ENCODE measurements at places on chromosomes 3 and 15.

- no peak for DNase-seq
Measured at GRCh38 chr3:130971208-130971607, 55.4 kb downstream of the ASTE1 start.

DNA sequence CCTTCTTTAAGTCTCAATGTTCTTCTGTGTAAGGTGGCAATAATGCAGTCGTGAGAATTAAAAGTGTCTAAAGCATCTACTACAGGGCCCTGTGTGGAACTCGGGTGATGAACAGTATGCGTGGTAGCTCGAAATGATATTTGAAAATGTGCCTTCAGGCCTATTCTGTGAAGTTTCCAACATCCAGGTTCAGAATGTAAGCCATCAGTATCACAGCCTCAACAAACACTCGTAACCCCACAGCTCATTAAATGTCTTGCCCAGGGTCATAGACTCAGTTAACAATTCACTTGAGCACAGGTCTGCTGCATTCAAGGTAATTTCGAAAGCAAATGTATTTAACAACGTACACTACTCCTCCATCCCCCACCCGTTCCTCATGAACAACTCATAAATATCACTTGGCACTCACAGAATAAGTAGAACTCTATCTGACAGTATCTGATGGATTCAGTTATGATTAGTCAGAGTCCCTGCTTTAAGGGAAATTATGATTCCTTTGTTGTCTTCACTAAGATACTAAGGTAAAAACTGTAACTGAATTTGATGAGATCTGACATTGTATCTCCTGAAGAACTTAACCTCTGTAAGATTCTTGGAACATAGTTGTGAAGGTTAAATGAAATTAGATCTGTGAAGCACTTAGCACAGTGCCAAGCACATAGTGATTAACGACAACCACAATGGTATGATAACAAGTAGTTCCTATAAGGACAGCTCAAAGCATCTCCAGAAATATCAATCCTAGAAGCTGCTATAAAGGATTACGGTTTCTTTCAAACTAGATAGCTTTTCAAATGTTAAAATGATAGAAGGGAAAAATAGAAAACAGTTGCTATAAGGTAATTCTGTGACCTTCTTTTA, 642.3 kb downstream of the TBL1XR1 start:
- DNase-seq = no peak

- DNase-seq = no peak
Measured at GRCh38 chr3:126355777-126356372, 1.3 kb downstream of the KLF15 start.

GRCh38 chr3:32743934-32744333, 58.9 kb downstream of the CNOT10 start:
- DNase-seq = no peak

- no peak for DNase-seq
Measured at GRCh38 chr3:19226479-19226878, 78.2 kb downstream of the KCNH8 start.

DNA sequence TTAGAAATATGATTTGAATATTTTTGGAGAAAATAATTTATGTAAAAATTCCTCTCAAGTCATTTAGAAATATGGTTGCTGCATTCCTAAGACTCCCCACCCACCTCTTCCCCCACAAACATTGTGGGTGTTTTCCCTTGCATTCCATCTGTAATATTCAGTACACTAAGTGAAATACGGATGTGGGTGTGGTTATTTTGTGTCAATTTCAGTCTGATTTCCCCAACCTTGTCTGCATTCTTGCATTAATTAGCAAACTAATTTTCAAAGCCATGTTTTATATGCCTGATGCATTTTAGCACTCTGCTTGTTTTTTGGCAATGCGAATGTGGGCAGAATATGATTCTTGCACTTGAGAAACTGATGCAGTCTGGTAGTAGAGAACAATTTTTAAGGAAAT, 408.3 kb upstream of the RGMA start:
- no peak for DNase-seq

- DNase-seq = no peak
Measured at GRCh38 chr3:68482565-68482964, 449.8 kb downstream of the TAFA4 start.

- DNase-seq = no peak
Measured at GRCh38 chr3:37129871-37130270, 44.5 kb downstream of the LRRFIP2 start.

DNA sequence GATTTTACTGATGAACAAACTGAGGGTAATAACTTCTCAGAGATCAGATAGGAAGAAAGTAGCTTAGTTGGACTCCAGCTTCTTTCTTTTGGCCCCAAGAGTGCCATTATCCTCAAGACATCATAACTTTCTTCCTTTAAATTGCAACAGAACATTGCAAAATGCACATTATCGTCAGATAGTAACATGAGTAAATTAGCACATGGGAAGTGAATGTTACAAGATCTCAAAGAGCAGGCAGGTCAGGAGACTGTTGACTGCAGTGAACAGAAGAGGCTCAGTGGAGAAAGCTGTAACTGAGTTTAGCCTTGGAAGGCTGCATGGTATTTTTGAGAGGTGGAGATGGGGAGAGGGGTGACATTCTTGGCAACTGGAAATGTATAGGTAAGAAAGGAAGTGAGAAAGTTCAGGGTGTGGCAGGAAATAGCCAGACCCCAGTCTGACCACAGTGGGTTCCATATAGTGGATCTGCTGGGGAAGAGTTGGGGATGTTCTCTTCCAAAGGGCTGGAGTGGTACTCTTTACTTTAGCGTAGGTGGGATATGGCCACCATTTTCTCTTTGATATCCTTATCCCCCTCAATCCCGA, 307.7 kb downstream of the RPLP1 start:
- no peak for DNase-seq

GRCh38 chr15:51030649-51031316, 63.9 kb downstream of the TNFAIP8L3 start:
- no peak for DNase-seq

DNA sequence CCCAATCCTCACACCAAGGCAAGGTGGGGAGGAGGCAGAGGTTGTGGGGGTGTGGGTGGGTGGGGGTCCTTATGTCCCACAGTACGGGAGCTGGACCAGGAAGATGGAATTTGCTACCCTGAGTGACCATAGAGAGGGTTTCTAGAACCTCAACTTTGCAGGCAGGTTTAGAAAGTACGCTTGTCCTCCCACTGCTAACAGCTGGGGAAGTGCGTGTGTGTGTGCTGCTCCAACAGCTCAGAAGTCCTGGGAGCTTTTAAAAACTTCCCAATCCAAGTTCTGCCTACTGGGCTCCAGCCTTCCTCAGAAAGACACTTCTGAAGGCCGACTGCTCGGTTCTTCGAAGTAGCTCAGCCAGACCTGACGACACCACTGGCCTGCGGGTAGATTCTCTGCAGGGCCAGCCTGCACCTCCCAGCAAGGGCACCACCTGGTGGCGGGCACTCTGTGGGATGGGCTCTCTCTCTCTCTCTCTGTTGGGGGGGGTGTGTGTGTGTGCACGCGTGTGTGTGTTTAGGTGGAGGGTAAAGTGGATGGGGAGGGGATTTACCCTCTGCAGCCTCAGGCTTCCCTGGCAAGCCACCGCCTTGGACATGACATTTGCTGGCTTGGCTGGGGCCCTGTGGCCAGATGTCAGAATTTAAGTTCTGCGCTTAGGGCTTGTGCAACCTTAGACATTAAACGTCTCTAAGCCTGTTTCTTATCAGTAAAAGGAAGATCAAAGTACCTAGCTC, 15.6 kb downstream of the TMEM158 start:
- DNase-seq = peak; percentile 69

DNA sequence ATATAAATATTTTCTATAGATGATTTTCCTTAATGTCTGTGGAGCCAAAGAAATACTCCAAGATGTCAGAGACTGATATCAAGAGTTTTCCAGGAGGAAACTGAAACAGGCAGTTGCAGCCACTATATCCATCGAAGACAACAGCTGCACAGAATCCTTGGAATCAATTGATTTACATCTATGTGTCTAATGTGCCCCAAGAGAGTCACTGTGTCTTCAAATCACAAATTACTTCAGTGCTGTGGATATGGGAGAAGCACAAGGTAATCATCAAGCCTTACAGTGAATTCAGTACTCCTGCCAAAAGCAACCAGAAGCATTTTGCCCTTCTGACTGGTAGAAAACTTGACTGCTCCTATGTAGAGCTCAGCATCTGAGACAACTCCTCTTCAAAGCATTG, 51.1 kb downstream of the CPNE4 start:
- no peak for DNase-seq

- no peak for DNase-seq
Measured at GRCh38 chr3:23776352-23776891, 29.3 kb upstream of the UBE2E1 start.

- no peak for DNase-seq
Measured at GRCh38 chr15:68984586-68984985, 29.9 kb upstream of the NOX5 start.

- no peak for DNase-seq
Measured at GRCh38 chr3:50173685-50174516, 17.5 kb upstream of the GNAT1 start.

- no peak for DNase-seq
Measured at GRCh38 chr3:187914231-187914630, 169.0 kb upstream of the BCL6 start.

DNA sequence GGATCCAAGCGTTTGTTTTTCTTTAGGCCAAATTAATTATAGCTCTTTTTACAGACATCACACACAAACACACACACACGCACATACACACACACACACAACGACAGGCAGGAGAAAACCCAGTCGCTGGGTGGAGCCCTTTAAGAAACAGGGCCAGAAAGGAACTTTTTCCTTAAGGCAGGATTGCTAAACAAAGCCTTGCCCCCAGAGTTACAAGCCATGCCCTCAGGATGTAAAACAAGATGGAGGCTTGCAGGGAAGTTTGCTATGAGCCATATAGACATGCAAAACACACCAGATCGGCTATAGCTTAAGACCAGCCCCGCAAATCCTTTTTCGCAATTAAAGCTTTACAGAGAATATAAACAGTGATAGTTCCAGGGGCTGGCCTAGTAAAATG, 16.3 kb upstream of the IQCF2 start:
- DNase-seq = no peak

GRCh38 chr15:85741021-85741421, 53.7 kb downstream of the KLHL25 start:
- no peak for DNase-seq

DNA sequence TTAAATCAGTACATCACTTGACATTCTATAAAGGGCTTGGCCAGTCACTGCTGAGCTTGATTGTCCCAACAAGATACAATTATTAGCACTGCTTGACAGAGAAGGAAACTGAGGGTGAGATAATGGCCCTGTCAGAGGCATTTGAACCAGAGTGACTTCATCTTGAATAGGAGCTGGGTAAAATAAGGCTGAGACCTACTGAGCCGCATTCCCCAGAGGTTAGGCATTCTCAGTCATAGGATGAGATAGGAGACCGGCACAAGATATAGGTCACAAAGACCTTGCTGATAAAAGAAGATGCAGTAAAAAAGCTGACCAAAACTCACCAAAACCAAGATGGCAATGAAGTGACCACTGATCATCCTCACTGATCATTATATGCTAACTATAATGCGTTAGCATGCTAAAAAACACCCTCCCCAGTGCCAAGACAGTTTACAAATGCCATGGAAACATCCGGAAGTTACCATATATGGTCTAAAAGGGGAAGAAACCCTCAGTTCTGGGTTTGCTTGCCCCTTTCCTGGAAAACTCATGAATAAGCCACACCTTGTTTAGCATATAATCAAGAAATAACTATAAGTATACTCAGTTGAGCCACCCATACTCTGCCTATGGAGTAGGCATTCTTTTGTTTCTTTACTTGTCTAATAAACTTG, 239.1 kb upstream of the SETMAR start:
- no peak for DNase-seq

DNA sequence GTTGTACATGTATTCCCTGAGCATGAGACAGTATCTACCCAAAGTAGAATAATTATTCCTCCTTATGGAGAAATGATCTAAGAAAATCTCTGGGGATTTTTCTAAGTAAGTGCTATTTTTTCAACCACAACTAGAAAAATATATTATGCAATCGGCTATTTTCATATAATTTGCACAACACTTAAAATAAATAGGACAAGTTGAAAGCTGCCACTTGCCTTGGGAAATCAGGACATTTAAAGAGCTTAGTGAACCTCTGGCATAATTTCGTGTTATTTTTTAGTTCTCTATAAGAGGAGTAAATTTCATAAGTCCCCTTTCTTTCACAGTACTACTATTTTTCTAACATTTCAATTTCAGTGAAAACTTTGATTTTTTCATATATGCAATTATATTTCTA, 672.1 kb downstream of the OTOL1 start:
- no peak for DNase-seq

GRCh38 chr3:117754841-117755240, 1045.3 kb downstream of the TUSC7 start:
- no peak for DNase-seq

GRCh38 chr3:10196389-10197052, 31.8 kb downstream of the IRAK2 start:
- DNase-seq = no peak

DNA sequence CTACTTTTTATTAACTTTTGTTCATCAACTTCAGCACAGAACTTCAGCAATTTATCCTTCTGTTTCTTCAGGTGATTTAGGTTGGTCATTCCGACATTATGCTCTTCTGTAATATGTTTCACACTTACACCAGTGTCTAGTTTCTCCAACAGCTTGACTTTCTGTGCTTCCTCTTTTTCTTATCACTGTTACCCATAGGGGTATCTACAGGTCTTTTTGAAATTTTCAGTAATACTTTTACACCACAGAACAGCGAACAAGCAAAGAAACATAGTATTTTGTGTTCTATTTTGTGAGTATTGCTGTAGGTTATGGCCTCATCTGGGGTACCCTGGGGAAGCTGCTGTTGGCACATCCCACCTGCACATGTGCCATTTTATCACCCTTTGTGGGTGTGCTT, 260.7 kb downstream of the NSUN3 start:
- no peak for DNase-seq

DNA sequence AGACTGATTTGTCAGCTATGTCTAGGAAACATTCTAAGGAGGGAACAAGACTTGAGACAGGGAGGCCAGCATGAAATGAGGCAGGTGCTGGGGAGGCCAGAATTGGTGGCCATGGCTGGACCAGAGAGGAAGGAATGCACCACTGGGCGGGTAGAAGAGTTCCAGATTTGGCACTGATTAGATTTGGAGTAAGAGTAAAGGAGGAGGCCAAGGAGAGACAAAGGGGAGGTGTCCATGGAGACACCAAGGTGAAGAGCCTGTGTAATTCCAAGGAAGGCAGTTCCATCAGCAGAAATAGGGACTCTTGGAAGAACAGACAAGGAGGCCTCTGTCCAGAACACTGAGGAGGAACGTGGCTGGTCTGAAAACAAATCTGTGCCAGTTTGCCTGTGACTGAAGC, 1.8 kb downstream of the ARNT2 start:
- no peak for DNase-seq

GRCh38 chr3:104165866-104166265, 1200.8 kb upstream of the ALCAM start:
- no peak for DNase-seq

- DNase-seq = no peak
Measured at GRCh38 chr15:79635149-79635771, 203.1 kb downstream of the MINAR1 start.

- no peak for DNase-seq
Measured at GRCh38 chr3:127678315-127678599, 5.5 kb downstream of the ABTB1 start.

All from activated T-cell treated with anti-CD3 and anti-CD28 coated beads for 48 hours (primary cell).